ENCODE measurements at places on chromosomes 1 and 21.

DNA sequence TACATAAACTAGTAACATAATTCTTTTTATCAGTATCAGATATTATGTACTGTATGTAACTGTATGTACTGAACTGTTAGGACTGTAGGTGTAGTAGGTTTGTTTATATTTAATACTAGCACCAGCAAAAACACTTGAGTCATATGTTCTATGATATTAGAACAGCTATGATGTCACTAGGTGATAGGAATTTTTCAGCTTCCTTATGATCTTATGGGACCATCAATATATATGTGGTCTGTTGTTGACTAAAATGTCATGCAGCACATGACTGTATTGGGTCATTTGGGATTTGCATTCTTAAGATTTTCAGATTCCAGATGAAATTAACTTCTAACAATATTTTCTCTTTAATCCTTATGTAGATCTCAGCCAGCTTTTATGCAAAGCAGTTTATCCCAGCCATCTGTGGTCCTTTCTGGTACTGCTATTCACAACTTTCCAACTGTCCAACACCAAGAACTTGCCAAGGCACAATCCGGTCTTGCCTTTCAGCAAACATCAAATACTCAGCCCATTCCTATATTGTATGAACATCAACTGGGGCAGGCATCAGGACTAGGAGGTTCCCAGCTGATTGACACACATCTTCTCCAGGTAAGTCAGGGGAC is 38.3 kb upstream of the MYOCOS start:
- H3K27me3 ChIP-seq = no peaks in the 10 kb centered on the region
- peaks cover 66% of the 10 kb centered on the region for H3K36me3 ChIP-seq
- no peak overlapping the region for H3K4me3 ChIP-seq
- H3K4me1 ChIP-seq = no peaks in the 10 kb centered on the region
- peak overlapping the region; percentile 13 for H3K27ac ChIP-seq

DNA sequence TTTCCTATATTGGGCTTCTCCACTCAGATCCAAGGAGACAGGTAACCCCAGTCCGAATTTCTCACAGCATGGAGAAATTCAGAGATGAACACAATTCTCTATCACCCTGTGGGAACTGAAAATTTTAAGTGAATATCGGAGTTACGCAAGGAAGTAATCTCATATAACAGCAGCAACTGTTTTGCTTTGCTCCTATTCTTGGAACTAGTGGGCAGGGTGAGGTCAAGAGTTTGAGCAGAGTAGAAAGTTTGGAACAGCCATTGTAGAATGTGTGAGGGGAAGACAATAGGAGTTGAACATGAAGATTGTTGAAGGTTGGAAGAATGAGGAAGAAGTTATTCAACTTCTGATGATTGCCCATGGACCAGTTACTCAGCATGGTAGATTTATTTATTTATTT is 24.3 kb upstream of the SLC35D1 start:
- no peaks in the 10 kb centered on the region for H3K27me3 ChIP-seq
- no peak for ATAC-seq
- no peak overlapping the region for H3K4me3 ChIP-seq

DNA sequence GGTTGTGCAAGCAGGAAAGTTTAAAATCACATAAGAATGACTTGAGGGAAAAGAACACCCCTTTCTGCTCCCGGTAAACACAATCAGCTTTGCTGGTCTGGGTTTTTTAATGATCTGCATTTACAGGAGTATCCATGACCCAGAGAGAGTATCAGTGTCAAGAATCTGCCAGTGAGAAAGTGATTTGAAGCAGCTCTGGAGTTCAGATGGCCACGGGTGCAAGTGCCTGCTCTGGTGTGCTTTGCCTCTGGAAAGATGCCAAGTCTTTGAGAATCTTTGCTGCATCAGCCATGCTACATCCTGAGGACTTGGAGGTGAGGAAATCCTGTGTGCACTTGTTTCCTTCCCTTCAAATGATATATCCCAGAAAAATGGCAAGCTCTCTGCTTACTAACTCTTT is 18.6 kb upstream of the MYSM1 start:
- no peak overlapping the region for H3K27ac ChIP-seq
- H3K36me3 ChIP-seq = no peaks in the 10 kb centered on the region
- peaks cover 17% of the 10 kb centered on the region for H3K27me3 ChIP-seq
- H3K4me1 ChIP-seq = no peaks in the 10 kb centered on the region
- no peak for ATAC-seq
- no peak overlapping the region for H3K4me3 ChIP-seq

- peak; percentile 24 for ATAC-seq
- no peak overlapping the region for H3K4me3 ChIP-seq
- H3K36me3 ChIP-seq = no peaks in the 10 kb centered on the region
Measured at GRCh38 chr1:7389906-7390603, 381.0 kb upstream of the VAMP3 start.

- peaks cover 58% of the 10 kb centered on the region for H3K36me3 ChIP-seq
- H3K4me1 ChIP-seq = peaks cover 5% of the 10 kb centered on the region
- H3K27ac ChIP-seq = no peak overlapping the region
Measured at GRCh38 chr1:21232044-21232443, 55.3 kb upstream of the EIF4G3 start.

- no peaks in the 10 kb centered on the region for H3K4me1 ChIP-seq
- H3K27ac ChIP-seq = no peak overlapping the region
- ATAC-seq = no peak
- H3K4me3 ChIP-seq = no peak overlapping the region
- H3K36me3 ChIP-seq = no peaks in the 10 kb centered on the region
Measured at GRCh38 chr1:83058327-83058726, 940.6 kb downstream of the TTLL7 start.

DNA sequence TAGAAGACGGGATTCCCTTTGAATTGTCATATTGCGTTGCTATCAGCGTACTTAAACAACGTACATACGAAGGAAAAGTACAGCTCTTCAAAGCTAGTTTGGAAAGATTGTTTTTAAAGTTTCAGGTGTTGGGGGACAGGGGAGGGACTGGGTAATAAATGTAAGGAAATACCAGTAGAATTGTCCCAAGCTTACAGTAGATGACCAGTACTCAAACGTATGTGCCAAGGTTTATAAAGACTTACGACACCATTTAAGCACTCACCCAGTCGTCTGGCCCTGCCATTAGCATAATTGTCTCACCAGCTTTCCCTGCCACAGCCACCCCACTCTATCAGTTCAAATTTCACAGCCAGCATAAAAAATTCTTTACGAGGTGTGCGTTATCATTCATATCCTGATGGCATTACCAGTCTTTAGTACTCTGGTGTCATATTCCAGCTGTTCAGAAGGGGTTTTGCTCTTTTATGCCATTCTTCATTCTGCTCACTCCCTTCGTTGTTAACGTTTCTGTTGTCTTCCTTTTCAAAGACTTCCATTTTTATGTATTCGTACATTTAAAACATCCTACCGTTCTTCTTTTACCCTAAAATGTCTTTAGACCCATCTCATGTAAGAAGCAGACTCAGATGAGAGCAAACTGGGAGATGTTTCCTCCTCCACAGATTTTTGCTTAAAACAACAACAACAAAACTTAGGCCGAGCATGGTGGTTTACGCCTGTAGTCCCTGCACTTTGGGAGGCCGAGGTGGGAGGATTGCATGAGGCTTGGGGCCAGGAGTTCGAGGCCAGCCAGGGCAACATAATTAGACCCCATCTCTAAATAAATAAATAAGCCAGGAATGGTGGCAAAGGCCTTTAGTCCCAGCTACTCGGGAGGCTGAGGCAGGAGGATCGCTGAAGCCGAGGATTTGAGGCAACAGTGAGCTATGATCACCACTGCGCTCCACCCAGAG is 1.0 kb upstream of the HP1BP3 start:
- peak overlapping the region; percentile 93 for H3K27ac ChIP-seq
- ATAC-seq = no peak
- no peaks in the 10 kb centered on the region for H3K27me3 ChIP-seq
- H3K36me3 ChIP-seq = no peaks in the 10 kb centered on the region
- peaks cover 34% of the 10 kb centered on the region for H3K4me1 ChIP-seq
- H3K4me3 ChIP-seq = peak overlapping the region; percentile 92

GRCh38 chr1:244614113-244614836 is 38.7 kb upstream of the DESI2 start:
- H3K36me3 ChIP-seq = peaks cover 15% of the 10 kb centered on the region
- ATAC-seq = no peak
- no peak overlapping the region for H3K27ac ChIP-seq
- H3K4me1 ChIP-seq = no peaks in the 10 kb centered on the region
- no peaks in the 10 kb centered on the region for H3K27me3 ChIP-seq
- no peak overlapping the region for H3K4me3 ChIP-seq

- H3K27me3 ChIP-seq = peaks cover 37% of the 10 kb centered on the region
- H3K4me3 ChIP-seq = no peak overlapping the region
- H3K36me3 ChIP-seq = no peaks in the 10 kb centered on the region
- no peaks in the 10 kb centered on the region for H3K4me1 ChIP-seq
- ATAC-seq = no peak
- H3K27ac ChIP-seq = no peak overlapping the region
Measured at GRCh38 chr1:37719572-37720195, 27.4 kb downstream of the CDCA8 start.

DNA sequence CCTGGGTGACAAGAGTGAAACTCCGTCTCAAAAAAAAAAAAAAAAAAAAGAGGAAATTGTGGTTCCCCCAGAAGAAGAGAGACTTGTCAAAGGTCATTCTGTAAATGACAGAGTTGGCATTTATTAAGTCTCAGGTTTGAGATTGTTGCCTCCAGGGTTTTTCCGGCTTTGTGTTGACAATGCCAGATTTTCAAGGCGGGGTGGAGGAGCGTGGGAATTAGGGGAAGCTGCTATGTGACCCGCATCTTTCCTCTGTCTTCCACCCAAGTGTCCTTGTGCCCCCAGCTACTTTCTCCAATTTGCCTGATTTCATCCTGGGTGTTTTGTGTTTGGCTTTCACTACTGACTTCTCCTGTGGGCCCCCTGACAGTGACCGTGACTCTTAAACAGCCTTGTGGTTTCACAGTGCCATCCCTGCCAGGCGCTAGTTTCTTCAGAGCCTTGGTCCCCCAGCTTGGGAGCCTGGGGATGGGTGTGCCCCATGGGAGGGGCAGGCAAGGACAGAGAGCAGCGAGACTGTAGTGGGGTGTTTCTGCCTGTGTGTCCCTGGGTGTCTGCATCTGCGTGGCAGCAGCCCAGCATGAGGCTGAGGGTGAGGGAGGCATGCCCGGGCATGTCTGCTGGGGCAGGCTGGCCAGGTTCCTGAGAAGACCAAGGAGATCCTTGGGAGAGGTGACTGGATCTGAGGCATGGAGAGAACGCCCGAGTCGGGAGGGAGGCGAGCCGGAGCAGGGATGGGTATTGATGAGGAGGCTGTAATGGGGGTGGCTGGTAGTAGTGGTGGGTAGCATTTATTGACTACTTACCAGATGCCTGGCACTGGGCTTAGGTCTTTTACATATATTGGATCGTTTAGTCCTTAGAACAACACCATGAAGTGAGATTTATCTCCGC is 46.3 kb downstream of the IER5 start:
- H3K4me1 ChIP-seq = peaks cover 96% of the 10 kb centered on the region
- peak; percentile 72 for ATAC-seq
- no peaks in the 10 kb centered on the region for H3K27me3 ChIP-seq
- peaks cover 5% of the 10 kb centered on the region for H3K36me3 ChIP-seq
- peak overlapping the region; percentile 81 for H3K4me3 ChIP-seq

- H3K4me3 ChIP-seq = no peak overlapping the region
- no peaks in the 10 kb centered on the region for H3K4me1 ChIP-seq
- no peak overlapping the region for H3K27ac ChIP-seq
- ATAC-seq = no peak
- no peaks in the 10 kb centered on the region for H3K36me3 ChIP-seq
Measured at GRCh38 chr1:17689011-17689410, 66.1 kb upstream of the ACTL8 start.

- H3K4me1 ChIP-seq = peaks cover 16% of the 10 kb centered on the region
- no peaks in the 10 kb centered on the region for H3K36me3 ChIP-seq
- no peak overlapping the region for H3K4me3 ChIP-seq
- H3K27me3 ChIP-seq = no peaks in the 10 kb centered on the region
Measured at GRCh38 chr1:101174722-101175121, 62.1 kb upstream of the S1PR1 start.

DNA sequence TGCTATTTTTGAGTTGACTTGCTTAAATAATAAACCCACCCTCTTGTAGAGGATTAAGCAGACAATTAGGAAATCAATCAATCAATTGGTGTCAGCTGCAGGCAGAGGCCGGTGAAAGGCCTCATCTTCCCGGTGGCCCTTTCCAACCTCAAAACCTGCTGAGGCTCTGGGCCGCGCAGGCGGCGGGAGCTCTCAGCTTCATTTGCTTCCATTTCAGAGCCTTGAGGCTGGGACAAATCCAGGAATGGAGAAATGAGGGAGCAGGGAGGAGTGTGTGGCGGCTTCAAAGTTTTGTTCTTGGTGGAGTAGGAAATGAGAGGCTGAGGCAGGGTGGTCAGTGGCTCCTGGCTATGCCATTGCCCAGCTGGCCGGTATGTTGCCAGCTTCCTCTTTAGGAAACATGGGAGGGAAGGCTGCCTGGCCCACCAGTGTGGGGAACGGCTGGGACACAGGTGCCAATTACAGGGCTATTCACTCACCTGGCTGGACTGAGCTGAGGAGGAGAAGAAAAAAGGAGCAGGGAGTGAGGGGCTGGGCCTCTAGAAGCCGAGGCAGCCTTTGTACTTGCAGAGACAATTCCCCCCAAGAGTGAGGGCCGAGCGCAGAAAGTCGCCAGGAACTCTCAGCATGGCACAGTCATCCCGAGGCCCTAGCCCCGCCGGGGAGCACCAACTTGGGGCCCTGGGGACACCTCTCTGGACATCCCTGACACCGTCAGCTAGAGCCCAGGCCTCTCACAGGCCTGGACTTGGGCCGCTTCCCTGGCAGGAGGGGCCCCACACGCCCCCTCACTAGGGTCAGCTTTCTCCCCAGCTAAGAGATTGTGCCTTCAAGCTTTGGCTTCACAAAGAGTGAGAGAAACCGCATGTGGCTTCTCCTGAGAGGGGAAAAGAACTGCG is 4.4 kb downstream of the POU3F1 start:
- H3K36me3 ChIP-seq = no peaks in the 10 kb centered on the region
- H3K4me3 ChIP-seq = no peak overlapping the region
- peaks cover 63% of the 10 kb centered on the region for H3K27me3 ChIP-seq
- H3K4me1 ChIP-seq = peaks cover 18% of the 10 kb centered on the region
- ATAC-seq = no peak
- no peak overlapping the region for H3K27ac ChIP-seq

- no peaks in the 10 kb centered on the region for H3K36me3 ChIP-seq
- H3K27ac ChIP-seq = no peak overlapping the region
- no peak for ATAC-seq
- H3K4me3 ChIP-seq = no peak overlapping the region
Measured at GRCh38 chr21:15122241-15122640, 57.4 kb upstream of the NRIP1 start.

DNA sequence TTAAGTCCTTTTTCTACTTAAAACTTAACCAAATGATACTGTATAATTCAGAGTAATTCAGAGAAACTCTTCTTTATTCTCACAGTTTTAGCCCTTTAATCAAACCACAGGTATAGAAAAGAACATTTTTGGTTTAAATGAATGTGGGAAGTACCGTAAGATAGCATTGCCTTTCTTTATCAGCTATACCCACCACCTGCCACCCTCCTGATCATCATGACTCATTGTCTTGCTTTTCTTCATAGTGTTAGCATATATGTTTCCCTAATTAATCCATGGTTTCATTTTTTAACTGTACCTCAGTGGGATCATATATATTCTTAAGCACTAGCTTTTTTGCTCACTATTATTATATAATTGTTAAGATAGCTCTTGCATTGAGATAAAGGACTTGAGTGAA is 27.5 kb upstream of the ANGPTL1 start:
- H3K27me3 ChIP-seq = no peaks in the 10 kb centered on the region
- no peak for ATAC-seq
- peaks cover 64% of the 10 kb centered on the region for H3K36me3 ChIP-seq
- no peak overlapping the region for H3K4me3 ChIP-seq
- no peak overlapping the region for H3K27ac ChIP-seq

Measured in stimulated activated memory B cell treated with anti-CD40 and anti-IgM and Interleukin-4, amounts not matched to agents 10 μg/mL and 1 μg/mL and 100 μg/mL, for 72 hours (primary cell).